ENCODE measurements at places on chromosomes 12 and 14. TPM values are rescaled to one million over a fixed set of nuclear protein-coding genes. Genes with fewer than 3 reads are reported as not detected.
A peak's percentile ranks its signal among the peaks of the same experiment; 100 is the strongest.

The SNX6 gene
- total RNA-seq: 128 TPM

DNA sequence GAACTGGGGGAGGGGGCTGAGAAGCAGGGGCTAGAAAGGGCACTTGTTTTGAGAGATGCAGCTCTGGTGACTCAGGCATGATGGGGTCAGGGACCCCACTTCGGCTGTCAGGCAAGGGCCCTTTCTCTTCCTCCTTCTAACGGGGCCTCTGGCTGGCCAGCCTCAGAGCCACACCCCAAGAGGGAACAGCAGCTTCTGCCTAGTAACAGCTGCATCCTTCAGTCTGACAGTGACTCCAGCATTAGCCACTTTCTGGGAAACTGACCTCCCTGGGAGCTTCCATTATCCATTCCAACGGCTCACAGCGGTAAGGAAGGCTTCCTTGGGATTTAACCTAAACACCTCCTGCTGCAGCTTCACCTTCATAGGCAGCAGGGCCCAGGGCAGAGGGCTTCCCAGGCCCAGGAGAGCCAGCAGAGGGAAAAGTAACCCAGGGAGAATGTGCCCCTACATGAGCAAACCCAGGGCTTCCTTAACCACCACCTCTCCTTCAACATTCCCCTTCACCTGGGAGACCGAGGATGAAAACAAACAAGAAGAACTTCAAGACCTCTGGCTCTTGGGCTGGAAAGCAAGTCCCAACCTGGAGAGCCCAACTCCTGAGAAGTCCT, 2.7 kb downstream of the NCKAP5L start:
- peak overlapping the region; percentile 94 for H3K4me3 ChIP-seq
- H3K4me1 ChIP-seq: peaks cover 57% of the 10 kb centered on the region
- DNase-seq: no peak
- peaks cover 12% of the 10 kb centered on the region for H3K36me3 ChIP-seq
- H3K27me3 ChIP-seq: no peaks in the 10 kb centered on the region

The BCL11B gene
- 6.2 TPM for total RNA-seq

DNA sequence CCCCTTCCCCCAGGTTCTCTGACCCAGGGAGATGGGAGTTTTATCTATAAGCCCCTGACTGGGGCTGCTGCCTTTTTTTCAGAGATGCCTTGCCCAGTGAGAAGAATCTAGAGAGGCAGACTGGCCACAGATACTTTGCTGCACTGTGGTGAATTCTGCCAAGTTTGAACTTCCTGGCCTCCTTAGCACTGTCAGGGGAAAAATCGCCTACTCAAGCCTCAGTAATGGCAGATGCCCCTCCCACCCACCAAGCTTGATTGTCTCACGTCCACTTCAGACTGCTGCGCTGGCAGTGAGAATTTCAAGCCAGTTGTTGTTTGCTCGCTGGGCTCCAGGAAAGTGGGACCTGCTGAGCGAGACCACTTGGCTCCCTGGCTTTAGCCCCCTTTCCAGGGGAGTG, 31.7 kb downstream of the KLRK1 start:
- DNase-seq: no peak
- peaks cover 23% of the 10 kb centered on the region for H3K4me1 ChIP-seq
- H3K27ac ChIP-seq: no peak overlapping the region
- H3K27me3 ChIP-seq: no peaks in the 10 kb centered on the region
- no peaks in the 10 kb centered on the region for H3K36me3 ChIP-seq

GRCh38 chr14:80764921-80765507, 176.5 kb downstream of the CEP128 start:
- H3K4me1 ChIP-seq: no peaks in the 10 kb centered on the region
- H3K27ac ChIP-seq: no peak overlapping the region
- no peak for DNase-seq
- H3K27me3 ChIP-seq: no peaks in the 10 kb centered on the region
- no peaks in the 10 kb centered on the region for H3K36me3 ChIP-seq
